ENCODE measurements at places on chromosomes 6 and 20.

DNA sequence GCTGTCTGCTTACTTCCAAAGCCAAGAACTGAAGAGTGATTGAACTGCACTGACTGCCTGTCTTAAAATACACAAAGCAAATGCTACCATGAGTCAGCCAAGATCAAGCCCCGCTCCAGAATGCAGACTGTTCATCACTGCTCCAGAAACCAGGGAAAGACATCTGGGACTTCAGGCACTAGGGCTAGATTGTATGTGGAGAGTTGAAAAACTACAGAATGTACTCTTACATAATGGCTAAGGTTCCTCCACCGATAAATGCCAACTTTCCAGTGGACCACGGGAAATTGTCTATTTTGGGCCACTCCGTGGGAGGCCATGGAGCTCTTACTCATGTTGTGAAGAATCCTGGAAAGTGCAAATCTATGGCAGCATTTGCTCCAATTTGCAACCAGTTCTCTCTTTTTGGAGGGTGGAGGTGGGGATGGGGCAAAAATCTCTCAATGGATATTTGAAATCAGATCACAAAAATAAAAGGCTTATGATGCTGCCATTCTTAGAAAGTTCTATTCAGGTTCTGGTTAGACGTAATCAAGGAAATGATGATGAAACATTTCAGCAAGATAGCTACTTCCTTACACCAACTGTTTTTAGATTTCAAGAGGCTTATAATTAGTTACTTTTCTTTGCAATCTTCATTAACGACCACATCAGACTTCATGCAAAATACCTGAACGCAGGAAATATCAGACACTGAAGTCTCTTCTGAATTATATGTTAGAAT is 11.8 kb upstream of the CAP2 start:
- no peak for DNase-seq

DNA sequence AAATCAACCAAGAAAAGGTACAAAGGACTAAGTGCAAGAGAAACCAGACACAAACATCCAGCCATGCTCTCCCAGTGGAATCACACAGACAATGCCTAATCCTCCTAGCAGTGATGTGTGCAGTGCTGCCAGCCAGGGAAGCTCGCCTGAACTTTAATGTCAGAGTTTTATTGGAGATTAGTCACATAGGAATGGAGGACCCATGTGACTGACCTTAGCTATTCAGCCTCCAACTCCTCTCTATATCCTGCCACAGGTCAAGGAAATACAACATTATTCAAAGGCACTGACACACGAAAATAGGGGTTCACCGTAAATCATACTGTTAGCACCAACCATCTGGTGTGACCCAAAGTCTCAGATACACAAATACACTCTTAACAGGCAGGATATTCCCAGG is 684.6 kb downstream of the DOK5 start:
- no peak for DNase-seq

DNA sequence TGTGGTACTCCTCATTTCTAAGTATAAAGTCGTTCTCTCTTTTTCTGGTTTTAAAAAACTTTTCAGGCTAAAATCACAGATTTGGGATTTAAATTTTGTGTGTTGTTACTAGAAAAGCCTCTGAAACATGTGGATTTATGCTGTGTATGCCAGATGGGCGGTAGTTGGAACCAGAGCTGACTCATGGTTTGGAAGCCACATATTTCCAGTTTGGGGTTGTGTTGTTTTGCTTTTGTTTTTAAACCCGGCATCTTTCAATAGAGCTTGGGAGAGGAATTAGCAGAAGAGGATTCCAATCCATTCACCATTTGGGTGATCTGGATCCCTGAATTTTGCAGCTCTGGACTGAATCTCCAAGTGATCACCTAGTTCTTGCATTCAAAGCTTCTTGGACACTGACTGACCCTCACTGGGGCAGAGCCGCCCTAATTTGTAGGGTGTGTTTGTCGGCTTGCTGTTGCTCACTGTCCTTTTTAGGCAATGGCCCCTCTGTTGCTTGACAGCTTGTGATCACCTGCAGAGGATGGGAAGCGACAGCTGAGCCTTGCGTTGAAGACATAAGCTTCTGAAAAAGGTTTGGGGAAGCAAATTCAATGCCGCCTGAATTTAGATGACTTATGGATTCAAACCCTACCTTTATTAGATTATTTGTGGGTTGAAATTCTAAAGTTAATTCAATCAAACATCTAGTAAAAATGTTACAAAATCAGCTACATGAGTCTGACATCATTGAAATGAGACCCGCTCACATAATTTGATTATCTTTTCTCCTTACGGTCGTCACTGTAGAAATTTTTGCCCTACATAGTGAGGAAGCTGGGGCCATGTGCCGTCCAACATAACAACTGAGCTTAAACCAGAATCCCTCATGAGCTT is 79.9 kb upstream of the CD83 start:
- DNase-seq: no peak

GRCh38 chr6:135270676-135271536 is 89.8 kb downstream of the MYB start:
- no peak for DNase-seq

GRCh38 chr6:29708432-29709179 is 14.6 kb upstream of the HLA-F start:
- peak; percentile 84 for DNase-seq

- no peak for DNase-seq
These were observed 107.0 kb downstream of the TNFRSF21 start for GRCh38 chr6:47202644-47203205.

- DNase-seq: no peak
These were observed 14.4 kb downstream of the DACT2 start for GRCh38 chr6:168305096-168305749.

GRCh38 chr6:153013438-153013837 is 10.9 kb upstream of the MTRF1L start:
- no peak for DNase-seq

DNA sequence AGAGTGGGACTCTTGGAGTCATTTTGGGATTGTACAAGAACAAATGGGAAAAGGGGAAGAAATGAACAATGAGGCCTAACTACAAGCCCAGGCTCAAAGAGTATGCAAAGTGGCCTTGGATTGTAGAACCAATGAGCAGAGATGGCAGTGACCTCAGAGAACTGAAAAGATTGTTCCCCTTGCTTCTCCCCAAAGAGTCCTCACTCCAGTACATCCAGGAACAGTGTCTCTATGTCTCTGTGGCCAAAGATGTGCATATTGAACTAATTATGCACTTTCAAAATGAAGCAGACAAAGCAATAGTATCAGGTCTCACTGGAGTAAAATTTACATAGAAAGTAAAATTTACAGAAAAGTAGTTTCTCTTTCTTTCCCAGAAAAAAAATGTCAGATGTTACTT is 81.0 kb downstream of the SMLR1 start:
- DNase-seq: no peak

DNA sequence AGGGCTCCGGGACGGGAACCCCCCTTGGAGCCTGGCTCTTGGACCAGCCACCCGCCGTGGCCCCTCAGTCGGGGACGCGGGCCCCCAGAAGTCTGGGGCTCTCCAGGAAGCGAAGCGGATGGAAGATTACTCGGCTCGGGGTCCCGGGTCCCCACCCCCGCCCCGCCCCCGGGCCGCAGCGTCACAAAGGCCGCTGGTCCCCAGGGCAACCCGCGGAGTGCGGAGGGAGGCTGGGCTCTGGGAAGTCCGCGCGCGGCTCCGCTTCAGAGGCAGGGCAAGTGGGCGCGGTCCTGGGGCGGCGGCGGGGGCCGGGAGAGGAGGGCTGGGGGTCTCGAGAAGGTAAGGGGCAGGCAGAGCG is at the start of gene FNDC11:
Gene FNDC11, plus strand, starts transcription at position 227 of the 358 bp plus-strand sequence. CDS start 1,505 bp downstream, outside the sequence.
- peak; percentile 68 for DNase-seq

DNA sequence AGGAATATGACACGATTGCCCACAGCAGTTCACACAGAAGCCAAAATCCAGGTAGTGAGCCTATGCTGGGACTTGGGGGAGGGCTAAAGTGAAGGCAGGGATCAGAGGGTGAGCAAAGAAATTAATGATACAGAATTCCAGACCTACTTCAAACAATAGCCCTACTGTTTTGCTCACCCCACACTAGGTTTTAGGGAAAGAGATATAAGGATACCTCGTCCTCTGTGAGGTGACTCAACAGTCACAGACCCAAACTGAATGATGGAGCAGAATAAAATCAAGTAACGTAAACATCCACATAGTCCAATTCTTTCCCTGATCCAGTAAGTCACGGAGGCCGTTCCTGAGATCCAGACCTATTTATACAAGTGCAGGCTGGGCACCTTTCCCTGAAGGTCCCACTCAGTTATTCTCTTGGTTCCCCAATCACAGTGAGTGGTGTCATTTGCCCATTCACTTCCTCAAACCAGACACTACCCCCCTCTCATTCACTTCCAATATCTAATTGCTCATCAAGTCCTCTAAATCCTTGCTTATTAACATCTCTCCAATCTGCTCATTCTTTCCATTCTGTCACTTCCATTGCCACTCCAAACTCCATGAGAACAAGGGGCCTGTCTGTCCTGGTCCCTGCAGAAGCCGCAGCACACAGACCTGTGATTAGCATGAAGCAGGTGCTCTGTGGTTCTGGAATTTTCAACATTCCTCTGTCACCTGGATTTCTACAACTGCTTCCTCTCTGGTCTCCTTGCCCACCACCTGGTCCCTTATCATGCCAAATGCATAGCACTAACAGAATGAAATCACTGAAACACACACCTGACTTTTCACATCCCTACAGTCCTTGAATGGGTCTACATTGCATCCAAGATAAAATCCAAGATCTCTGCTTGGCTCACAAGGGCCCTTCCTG is 55.9 kb downstream of the ATXN1 start:
- DNase-seq: no peak

- no peak for DNase-seq
These were observed 226.8 kb upstream of the SGK1 start for GRCh38 chr6:134544737-134545136.

DNA sequence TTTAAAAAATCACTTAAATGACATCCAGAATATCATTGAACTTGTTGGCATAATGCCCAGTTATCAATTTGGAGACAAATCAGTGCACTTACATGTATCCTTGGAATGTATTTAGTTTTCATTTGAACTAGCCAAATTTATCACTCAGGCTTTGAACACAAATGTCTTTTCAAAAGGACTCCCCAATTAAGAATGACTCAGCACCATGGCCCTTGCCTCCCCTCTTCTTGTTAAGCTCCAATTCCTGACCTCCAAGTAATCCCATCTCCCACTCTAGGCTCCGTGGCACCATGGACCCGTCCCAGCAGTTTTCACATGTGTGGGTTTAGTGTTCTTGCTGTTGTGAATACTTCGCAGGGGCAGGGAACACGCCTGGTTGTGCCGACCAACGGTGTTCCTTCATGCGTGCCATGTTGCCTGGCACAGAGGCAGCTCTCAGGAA is 2.7 kb downstream of the AKAP12 start:
- DNase-seq: no peak

DNA sequence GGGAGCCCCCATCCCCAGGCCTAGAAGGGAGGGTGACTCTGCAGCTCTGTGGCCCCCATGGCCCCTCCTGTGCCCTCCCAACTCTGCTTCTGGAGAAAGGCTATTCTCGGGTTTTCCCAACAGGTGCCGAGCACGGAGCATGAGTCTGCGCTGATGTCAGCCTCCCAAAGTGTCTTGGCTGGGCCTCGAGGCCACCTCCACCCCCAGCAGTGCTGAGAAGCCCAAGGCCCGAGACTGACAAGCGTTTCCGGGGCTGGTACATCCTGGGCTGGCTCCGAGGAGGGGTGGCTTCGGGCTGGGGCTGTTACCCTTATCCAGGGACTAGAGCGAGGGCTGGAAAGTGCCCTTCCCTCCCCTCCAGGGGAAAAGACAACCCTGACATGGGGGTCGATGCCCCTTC is 60.2 kb upstream of the GATA5 start:
- DNase-seq: no peak

GRCh38 chr6:106488494-106489370 is 128.2 kb downstream of the CRYBG1 start:
- no peak for DNase-seq

DNA sequence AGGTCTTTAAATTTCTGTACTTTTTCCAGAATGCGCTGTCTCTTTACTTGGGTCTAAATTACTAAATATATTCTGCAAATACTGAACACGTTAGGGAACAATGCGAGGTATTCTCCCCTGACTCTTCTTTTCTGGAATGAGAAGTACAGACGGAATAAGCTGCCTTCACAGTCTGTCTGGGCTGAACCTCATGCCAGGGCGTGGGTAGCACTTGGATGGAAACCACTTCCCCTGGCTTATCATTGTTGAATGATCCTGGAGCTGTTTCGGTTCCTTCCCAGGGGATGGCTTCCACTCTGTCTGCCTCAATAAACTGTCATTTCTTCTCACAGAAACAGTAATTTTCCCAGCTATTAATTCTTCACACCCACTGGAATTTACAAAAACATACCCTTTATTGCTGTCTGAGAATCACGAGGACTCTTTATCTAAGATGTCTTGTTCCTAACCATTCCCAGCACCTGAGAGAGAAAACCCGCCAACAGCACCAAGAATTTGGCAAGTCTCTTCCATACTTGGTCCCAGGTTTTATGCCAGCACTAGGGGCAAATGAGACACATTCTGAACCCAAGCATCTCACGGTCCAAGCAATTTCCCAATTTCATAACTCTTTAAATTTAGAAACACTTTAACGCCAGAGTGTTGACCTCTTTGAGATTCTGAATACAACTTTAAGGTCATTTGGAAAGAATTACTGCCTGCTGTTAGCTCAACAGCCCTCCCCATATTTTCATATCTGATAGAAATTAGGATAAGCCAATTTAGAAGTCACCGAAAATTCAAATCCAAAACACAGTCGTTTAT is 43.2 kb upstream of the ADGRF5 start:
- DNase-seq: no peak

GRCh38 chr20:63774306-63774705 is 34.7 kb downstream of the SLC2A4RG start:
- DNase-seq: no peak

DNA sequence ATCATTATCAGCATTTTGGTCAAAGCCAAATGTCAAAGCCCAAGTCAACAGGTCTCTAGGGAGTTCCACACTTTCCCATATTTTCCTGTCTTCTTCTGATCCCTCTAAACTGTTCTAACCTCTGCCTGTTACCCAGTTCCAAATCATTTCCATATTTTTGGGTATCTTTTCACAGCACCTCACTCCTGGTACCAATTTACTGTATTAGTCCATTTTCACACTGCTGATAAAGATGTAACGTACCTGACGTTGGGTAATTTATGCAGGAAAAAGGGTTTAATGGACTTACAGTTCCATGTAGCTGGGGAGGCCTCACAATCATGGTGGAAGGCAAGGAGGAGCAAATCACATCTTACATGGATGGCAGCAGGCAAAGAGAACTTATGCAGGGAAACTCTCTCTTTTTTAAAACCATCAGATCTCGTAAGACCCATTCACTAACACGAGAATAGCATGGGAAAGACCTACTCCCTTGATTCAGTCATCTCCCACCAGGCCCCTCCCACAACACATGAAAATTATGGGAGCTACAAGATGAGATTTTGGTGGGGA is 143.4 kb downstream of the PTPRK start:
- DNase-seq: no peak

- no peak for DNase-seq
These were observed 96.2 kb downstream of the RTN4IP1 start for GRCh38 chr6:106533054-106533453.

GRCh38 chr20:34629342-34629741 is 47.5 kb downstream of the PIGU start:
- DNase-seq: no peak

GRCh38 chr20:58774214-58774613 is 76.5 kb downstream of the GNAS-AS1 start:
- no peak for DNase-seq

GRCh38 chr6:20253021-20253420 is 40.8 kb upstream of the MBOAT1 start:
- DNase-seq: no peak

- DNase-seq: no peak
These were observed 61.2 kb upstream of the SIRPA start for GRCh38 chr20:1833728-1834726.

All from activated CD8-positive, alpha-beta T cell treated with anti-CD3 and anti-CD28 coated beads for 36 hours (primary cell).